NCI-H1105 treated with DMSO at 0.1 percent for 48 hours (cell line): ENCODE measurements at places on chromosomes 5 and 9.

DNA sequence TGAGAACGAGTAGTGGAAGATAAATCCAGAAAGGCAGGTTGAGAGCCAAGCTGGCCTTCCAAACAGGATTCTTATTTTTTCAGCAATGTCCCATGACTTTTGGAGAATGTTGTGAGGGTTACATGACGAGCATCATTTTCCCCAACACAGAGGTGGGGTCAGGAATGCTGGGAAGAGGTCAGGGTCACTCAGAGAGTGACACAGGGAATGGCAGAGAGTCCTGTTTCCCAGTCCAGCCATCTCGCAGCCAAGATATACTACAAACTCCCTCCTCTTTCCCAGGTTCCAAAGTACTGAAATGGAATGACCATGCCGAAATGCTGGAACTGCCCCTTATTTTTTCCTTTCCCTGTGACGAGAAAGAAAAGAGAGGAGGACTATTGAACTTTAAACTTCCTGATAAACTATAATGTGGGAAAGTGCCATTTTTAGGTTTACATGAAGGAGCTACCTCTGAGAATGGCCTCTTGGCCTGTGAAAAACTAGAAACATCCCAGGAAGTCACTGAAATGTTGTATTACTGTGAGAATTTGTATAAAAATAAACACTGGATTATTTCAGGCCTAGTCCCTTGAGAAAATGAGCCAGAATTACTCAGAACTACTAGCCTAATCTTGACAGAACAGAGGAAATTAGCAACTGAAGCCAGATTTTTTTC is 420.4 kb downstream of the CETN3 start:
- no peak for DNase-seq

GRCh38 chr9:3980771-3981170 is 319.1 kb downstream of the GLIS3 start:
- no peak for DNase-seq

- no peak for DNase-seq
Measured at GRCh38 chr5:127700237-127700766, 2.9 kb upstream of the CCDC192 start.

GRCh38 chr5:54761213-54761701 is 224.1 kb downstream of the ESM1 start:
- DNase-seq: no peak

- DNase-seq: no peak
Measured at GRCh38 chr5:29079771-29080170, 2041.4 kb upstream of the CDH9 start.

- no peak for DNase-seq
Measured at GRCh38 chr9:16120231-16120641, 567.4 kb downstream of the CCDC171 start.

DNA sequence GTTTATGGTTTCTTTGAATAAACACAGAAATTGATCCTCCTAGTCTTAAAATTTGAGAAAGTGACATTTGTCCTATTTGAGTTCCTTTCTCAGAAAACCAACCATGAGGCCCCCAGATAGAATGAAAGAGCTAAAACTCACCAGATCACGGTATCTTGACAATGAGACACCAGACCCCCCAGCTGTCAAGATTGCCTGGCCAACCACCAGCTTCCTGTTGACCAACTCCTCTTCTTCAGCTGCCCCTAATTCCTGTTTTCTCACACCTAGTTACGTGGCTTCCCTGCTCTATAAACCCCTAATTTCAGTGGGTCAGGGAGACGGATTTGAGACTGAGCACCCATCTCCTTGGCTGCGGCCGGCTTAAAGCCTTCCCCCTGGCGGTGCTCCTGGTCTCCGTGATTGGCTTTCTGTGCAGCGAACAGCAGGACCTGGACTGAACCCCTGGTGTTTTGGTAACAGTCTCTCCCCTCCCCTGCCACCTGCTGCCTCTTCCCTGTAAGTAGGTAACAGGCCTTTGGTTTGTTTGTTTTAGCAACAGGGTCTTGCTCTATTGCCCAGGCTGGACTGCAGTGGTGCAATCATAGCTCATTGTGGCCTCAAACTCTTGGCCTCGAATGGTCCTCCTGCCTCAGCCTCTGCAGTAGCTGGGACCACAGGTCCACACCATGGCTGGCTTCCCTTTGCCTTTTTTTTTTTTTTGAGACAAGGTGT is 4.8 kb upstream of the ENTPD2 start:
- DNase-seq: no peak

DNA sequence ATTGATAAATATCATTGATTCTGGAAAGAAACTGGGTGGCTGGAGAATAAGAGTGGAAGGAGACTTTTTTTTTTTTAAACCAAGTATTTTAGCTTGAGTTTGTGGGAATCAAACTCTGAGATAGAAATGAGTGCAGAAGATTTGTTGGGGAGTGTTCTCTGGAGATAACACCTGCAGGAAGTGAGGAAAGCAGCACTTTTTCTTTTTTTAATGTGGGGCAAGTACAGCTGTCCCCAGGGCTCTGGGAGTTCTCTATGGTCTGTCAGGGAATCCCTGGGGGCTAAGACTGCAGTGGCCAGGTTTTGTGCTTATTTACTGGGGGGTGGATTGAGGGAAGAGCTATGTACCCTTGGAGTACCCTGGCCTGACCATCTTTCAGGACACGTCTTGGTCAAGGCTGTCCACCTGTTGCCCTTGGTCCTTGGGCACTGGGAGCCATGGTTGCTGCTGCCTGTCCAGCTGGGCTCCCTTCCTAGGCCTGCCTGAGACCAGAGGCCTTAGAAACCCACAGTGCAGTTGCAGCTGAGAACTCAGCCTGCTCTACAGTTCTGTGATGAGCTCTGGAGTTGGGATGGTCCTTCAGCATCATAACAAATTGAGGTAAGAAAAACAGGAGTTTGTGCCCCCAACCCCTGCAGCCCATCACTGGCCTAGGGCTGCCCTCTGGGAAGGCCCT is 85.8 kb downstream of the PHAX start:
- DNase-seq: no peak

DNA sequence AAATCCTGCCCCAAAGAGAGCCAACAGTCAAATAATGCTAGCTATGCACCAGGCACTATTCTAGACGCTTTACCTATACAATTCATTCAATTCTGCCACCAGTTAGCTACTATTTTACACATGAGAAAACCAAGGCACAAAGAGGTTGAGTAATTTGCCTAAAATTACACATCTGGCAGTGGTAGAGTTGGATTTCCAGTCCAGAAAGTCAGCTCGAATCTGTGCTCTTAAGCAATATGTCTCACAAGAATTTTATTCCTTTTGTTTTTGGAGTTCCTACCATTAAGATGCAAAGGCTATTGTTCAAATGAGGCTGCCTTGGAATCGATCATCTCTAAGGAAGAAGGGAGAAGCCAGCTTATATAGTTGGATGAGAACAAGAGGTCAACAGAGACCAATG is 256.9 kb upstream of the RASA1 start:
- no peak for DNase-seq

DNA sequence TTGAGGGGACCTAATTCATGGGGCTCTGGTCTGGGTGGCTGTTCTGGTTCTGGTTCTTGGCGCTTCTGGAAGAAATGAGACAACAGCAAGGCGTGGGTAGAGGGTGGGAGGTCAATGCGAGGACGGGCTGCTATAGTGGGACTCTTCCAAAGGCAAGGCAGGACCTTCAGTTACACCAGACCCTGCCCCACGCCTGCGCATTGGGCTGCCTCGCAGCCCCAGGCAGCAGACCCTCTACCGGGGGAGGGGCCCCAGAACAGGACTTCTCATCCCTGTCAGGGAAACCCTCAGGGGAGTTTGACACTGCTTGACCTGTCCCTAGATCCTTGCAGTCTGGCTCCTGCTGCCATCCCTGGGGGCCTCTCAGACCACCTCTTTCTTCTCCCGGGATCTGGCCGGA is 18.5 kb downstream of the CCDC69 start:
- no peak for DNase-seq
